ENCODE measurements at places on chromosomes 7 and 10. TPM values are rescaled to one million over a fixed set of nuclear protein-coding genes. Genes with fewer than 3 reads are reported as not detected.

GRCh38 chr10:17023386-17024298, 106.0 kb downstream of the CUBN start:
- H3K4me1 ChIP-seq, result peaks cover 34% of the 10 kb centered on the region
- H3K27me3 ChIP-seq, result 0 out of 2 replicates have a peak, but pooled peaks cover 5% of the 10 kb centered on the region
- peaks cover 6% of the 10 kb centered on the region for H3K36me3 ChIP-seq
- no peak overlapping the region for H3K4me3 ChIP-seq
- DNase-seq, result no peak

DNA sequence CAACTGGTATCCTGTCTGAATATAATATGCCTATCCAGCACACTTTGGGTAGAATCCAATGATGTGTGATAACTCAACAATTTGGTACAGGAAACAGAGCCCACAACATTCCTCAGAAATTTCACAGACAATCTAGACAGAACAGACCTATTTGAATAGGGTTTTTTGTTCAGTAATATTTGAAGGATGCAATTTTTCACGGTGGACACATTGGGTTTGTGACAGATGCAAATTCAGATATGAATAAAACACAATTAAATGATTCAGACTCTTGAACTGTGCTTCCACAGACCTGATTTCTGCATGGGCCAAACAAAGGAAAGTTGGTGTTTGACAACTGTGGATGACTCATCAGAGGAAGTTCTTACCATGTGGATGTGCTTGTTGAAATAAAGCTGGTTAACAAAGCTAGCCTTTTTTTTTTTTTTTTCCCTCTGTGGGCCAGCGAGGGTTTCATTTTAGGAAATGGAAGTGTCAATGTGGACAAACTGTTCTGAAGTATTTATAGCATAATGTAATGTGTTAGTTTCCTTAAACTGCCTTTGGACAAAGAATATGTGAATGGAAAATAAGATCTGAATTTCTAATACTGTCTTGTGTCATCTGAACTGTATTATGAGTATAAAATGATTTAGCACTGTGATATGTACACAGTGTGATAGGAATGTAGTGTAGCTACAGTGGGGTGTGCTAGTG, 43.2 kb upstream of the FAM133B start:
- no peak overlapping the region for H3K4me3 ChIP-seq
- no peak for DNase-seq
- peaks cover 24% of the 10 kb centered on the region for H3K4me1 ChIP-seq
- no peaks in the 10 kb centered on the region for H3K36me3 ChIP-seq
- no peak overlapping the region for H3K27ac ChIP-seq
- no peaks in the 10 kb centered on the region for H3K27me3 ChIP-seq

DNA sequence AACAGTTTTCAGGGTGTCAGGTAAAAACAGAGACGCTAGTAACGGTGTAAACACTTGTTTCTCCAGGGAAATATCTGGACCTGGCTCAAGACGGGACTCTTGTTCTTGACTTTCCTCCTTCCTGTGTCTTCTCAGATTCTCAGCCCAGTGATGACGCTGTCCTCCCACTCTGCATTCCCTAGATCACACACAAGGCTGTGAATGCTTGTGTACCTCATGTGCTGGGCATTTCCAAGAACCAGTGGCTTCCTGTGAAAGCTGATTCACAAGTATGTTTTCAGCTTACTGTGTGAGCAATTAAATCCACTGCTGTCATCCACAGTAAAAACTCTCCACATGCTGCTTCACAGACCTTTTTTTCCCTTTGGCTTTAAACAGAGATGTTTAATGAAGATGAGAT, 193.8 kb upstream of the DPP6 start:
- no peak for DNase-seq
- H3K36me3 ChIP-seq, result peaks cover 68% of the 10 kb centered on the region
- no peaks in the 10 kb centered on the region for H3K4me1 ChIP-seq
- peaks cover 11% of the 10 kb centered on the region for H3K27me3 ChIP-seq

ZSCAN21 gene
- 25.5 TPM for total RNA-seq

ITPRID1 gene
- 1.4 TPM for total RNA-seq

Data from WTC11 (cell line).